Gastrocnemius medialis (tissue), 4 donors: ENCODE measurements at places on chromosomes 3 and 15. TPM values are rescaled to one million over a fixed set of nuclear protein-coding genes. Genes with fewer than 3 reads are reported as not detected.

DNA sequence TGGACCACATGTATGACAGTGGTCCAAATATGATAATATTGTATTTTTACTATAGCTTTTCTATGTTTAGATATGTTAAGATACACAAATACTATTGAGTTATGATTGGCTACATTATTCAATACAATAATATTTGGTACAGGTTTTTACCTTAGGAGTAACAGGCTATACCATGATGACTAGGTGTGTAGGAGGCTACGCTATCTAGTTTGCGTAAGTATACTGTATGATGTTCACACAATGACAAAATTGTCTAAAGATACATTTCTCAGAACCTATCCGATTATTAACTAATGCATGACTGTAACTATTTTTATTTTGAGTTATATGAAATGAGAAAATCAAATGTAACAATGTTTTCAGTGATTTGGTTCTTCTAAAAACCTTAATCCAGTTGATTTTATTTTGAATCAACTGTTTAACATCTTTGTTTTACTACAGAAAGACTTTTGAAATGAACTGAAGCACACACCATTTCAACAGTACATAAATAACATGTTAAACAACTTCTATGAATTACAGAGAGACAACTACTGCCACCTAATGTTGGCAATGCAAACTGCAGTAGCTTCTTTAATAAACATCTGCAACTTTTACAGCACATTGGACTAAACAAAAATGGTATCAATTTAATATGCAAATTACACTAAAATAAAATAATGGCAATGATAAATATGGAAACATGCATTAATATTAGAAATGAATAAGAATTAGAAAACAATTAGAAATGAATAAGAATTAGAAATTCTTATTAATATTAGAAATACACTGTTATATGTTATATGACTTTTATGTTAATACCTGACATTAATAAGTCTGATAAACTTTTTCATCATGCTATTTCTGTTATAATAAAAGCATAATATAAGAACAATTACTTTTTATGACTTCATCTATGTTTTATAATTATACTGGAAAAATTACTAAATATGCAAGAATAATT lies 255.7 kb downstream of the MBNL1 start:
- H3K36me3 ChIP-seq: no peaks in the 10 kb centered on the region
- H3K27ac ChIP-seq: no peak overlapping the region
- H3K4me1 ChIP-seq: no peaks in the 10 kb centered on the region
- no peak for DNase-seq
- no peaks in the 10 kb centered on the region for H3K27me3 ChIP-seq

GRCh38 chr15:89363770-89364169 lies 29.1 kb upstream of the POLG start:
- DNase-seq: no peak
- no peak overlapping the region for H3K4me3 ChIP-seq

Gene LRRC31
- total RNA-seq: 0.24 TPM

Gene SLC28A2
- not detected for total RNA-seq

DNA sequence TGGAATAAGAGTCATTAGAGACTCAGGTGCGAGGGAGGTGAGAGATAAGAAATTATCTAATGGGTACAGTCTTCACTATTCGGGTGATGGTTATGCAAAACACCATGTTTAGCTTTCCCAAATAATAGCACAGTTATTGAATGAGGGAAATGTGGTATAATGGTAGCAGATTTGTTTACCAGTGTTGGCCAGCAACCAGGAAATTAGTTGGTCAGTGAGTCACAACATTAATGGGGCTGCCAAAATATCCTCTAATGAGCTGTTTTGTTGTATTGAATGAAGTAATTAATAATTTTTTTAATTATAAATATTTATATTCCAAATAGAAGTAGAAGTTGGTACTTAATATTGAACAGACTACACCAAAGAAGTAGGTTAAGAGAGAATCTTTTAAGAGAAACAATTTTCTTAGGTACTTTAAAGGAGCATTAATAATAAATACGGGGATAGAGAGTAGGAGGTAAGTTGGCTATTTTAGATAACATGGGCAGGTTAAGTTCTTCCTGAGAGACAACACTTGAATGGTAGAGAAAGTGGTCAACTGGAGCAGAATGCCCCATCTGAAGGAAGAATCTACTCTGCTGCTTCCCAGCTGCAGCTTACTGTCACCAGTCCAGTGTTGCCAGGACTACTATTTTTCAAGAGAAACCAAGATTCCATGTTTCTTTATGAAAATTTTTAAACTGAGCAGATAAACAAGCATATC lies 218.8 kb downstream of the UBE2E2 start:
- no peak overlapping the region for H3K27ac ChIP-seq
- no peak for DNase-seq

DNA sequence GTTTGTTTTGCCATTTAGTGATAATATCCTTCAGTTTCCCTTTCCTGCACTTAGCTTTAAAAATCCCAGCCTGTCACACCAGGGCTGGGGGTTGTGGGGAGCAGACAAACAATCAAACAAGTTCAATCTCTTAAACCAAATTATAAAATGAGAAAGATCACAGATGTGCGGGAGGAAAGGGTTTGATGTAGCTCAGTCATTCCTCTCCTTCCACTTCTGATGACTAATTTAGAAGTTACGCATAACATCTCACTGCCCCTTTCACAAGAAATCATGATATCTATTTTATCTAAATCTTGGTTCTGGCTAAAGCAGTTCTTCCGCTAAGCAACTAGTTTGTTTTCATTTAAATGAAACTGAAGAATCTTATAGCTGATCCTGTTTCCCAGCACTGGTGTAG lies 34.1 kb upstream of the ATG7 start:
- no peak overlapping the region for H3K27ac ChIP-seq
- H3K4me3 ChIP-seq: no peak overlapping the region
- H3K4me1 ChIP-seq: no peaks in the 10 kb centered on the region
- no peak for DNase-seq

Gene CLASP2
- total RNA-seq: 37.6 TPM
